Fibroblast of skin of left quadriceps (primary cell): ENCODE measurements at places on chromosomes 4 and X.

- DNase-seq: no peak
Measured at GRCh38 chrX:51665981-51666380, 16.6 kb downstream of the CENPVL2 start.

DNA sequence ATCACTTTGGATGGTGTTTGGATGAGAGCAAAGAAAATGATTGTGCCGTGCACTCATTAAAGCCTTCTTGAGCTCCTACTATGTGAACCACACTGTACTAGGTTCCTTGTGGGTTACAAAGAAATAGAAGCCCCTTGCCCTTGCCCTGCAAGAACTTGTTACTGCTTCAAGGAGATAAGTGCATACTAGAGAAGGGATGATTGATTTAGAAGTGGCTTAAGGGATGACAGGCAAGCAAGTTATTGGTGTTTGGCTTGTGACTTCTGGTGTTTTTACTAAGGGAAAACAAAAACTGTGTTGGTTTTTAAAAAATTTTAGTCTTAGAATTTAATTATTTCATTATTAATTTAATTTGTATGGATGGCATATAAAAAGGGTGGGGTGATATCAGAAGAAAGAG, 67.4 kb downstream of the IL21 start:
- DNase-seq: no peak

- DNase-seq: peak; percentile 62
Measured at GRCh38 chr4:117400039-117400835, 314.9 kb upstream of the TRAM1L1 start.

DNA sequence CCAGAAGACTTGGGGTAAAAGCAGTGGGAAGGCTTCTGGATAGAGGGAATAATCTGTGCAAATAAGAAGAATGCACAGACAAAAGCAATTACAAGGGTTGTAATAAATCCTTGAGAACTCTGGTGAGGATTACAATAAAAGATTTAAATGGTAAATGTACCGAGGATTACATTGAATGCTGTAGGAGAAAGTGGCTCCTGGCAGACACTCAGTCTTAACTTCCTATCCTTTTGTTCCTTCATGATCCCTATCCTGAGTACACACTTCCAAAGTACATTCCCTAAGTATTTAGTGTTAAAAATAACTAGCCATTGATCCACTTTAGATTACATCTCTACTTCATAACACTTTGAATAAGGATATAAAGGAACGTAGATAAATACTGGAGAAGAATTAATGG, 205.4 kb downstream of the SPATA18 start:
- no peak for DNase-seq

DNA sequence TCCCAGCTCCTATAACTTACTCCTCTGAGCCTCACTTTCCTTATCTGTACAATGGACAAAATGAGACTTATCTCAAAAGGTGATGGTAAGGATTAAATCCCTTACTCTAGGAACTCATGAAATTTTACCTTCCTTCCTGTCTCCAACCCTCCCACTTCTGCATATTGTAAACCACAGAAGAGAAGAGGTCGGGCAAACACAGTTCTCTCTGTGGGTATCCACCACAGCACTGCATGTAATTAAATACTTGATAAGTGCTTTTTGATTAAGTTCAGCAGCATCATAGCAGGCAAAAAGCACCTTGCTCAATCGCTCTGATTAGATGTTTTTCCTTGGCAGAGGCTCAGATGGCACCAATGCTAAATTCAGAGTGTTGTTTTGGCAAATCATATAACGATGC, 17.3 kb upstream of the TMEM192 start:
- DNase-seq: no peak

DNA sequence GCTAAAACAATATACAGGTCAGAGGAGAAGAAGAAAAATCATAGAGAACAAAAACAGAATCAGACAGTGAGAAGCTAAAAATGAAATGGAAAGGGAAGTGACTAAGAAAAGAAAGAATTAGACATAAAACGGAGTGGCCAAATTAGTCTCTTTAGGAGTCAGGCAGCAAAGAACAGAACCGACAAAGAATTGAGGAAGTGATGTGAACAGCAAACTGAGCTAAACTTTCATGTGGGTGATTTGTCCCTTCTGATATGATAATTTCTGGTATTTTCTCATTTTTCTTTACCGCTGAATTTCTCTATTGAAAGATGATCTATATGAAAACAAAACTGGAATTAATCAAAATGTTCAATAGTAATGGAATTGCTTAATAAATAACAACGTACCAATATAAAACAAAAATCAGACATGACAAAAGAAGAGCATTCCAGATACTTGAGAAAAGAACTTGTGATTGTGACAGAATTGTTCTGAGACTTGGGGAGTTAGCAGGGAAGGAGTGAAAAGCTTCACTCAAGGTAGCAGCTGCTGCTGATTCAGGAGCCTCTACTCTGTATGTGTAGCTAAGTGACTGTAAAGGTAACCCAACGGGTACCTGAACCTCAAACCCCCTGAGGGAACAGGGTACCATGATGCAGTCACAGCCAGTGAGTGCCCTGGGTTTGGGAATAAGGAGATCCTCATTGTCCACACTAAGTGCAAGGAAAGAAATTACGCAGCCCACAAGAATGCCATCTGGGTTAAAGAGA, 8.8 kb downstream of the TAPT1 start:
- no peak for DNase-seq

- no peak for DNase-seq
Measured at GRCh38 chrX:130778773-130779172, 124.2 kb downstream of the ENOX2 start.

- DNase-seq: no peak
Measured at GRCh38 chr4:151753056-151753455, 7.8 kb downstream of the GATB start.

DNA sequence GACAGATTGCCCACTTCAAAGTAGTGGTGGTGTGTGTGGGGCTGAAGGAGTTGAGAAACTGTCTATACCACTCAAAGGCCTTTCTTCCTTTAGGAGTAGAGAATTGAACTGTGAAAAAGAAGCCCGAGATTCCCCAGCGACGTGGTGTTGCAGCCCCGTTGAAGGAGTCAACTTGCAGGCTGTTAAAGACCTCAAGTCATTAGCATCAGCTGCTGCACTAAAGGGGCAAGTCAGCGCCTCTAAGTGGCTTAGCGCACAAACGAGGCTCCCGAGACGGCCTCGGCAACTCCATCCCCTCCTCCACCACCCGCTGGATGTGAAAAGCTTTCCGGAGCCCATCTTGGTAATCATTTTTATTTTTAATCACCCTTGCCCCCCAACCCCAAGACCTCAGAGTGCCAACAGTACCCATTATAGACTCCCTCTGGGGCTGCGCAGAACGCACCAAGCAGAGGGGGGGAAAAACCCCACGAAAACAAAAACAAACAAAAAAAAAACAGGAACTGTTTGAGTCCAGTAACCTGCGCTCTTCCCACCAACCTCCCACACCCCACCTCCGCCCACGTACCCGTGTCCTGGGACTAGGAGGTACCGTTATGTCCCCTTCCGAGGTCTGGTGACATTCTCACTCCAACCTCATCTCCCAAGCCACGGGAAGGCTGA, 913 bp upstream of the PRDM8 start:
- no peak for DNase-seq

DNA sequence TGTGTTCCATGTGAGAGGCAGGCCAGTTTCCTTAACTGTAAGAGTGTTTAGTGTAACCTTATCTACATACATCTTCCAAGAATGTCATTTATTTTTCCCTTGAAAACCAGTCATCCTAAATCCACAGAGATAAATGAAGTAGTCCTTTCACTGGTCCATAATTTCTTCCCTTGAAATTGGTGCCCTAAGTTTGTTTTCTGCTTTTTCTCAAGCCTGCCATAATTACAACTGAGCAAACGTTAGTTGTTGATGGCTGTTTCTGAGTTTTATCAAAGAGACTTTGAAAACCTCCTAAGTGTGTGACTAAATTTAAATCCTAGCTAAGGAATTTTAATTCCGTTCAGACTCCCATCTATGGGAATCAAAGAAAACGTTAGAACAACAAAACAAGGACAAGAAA, 3.6 kb upstream of the TDO2 start:
- no peak for DNase-seq

DNA sequence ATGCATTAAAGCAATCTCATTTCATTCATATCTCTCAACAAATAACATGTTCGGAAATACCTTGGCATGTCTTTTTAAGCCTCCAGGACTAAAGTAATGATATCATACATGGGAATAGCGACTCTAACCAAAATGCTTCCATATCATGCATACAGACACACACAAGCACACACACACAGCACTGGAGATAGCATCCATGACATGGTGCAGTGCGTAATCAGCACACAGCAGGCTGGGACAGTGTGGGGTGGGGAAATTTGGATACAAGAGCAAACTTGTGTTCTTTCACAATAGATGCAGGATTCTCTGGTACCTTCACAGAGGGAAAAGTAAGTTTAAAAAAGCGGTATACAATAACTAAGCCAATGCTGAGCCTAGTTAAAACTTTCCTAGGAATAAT, 132.3 kb upstream of the HPGD start:
- DNase-seq: no peak

GRCh38 chrX:30489323-30489722, 88.2 kb downstream of the TASL start:
- DNase-seq: no peak

DNA sequence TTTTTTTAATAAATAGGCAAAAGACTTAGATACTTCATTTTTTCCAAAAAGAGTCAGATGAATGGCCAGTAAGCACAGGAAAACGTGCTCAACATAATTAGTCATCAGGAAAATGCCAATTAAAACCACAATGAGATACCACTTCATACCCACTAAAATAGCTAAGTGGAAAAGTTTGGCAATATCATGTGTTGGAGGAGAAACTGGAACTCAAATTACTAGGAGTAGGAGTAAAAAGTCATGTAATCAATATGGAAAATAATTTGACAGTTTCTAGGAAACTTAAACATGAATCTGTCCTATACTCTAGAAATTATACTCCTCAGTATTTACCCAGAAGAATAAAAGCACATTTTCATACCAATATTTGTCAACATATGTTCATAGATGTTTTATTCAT, 449.8 kb downstream of the INPP4B start:
- no peak for DNase-seq

DNA sequence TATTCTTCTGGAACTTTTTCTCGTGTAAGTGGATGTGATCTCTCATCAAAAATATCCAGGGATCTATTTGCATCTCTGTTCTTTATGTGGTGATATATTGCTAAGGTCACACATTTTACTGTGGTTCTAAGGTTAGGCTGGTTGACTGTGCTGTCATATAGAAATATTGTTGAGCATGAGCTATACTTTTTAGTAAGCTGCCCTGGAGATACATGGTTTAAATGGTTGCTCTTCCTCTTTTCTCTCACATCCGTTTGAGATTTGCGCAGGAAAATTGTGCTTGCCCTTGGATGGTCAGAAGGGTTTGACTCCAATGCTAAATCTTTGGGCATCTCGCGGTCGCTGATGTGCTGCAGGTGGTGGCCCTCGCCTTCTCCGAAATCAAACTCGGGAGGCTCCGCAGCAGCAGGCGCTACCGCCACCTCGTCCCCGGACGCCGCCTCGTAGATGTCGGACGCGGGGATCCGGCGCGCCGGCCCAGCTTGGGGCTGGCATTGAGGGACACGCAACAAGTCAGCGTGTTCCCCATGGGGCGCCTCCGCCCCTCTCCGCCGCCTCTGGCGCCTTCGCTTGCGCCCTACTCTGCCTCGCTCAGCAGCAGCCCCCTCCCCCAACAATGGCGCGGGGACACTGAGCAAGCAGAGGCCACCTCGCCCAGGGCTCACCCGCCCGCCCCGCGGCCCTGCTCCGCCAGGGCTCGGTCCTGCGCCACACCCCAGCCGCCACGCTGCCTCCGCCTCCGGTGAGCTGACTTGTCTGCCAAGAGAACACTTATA, 154.5 kb downstream of the MSN start:
- DNase-seq: no peak

DNA sequence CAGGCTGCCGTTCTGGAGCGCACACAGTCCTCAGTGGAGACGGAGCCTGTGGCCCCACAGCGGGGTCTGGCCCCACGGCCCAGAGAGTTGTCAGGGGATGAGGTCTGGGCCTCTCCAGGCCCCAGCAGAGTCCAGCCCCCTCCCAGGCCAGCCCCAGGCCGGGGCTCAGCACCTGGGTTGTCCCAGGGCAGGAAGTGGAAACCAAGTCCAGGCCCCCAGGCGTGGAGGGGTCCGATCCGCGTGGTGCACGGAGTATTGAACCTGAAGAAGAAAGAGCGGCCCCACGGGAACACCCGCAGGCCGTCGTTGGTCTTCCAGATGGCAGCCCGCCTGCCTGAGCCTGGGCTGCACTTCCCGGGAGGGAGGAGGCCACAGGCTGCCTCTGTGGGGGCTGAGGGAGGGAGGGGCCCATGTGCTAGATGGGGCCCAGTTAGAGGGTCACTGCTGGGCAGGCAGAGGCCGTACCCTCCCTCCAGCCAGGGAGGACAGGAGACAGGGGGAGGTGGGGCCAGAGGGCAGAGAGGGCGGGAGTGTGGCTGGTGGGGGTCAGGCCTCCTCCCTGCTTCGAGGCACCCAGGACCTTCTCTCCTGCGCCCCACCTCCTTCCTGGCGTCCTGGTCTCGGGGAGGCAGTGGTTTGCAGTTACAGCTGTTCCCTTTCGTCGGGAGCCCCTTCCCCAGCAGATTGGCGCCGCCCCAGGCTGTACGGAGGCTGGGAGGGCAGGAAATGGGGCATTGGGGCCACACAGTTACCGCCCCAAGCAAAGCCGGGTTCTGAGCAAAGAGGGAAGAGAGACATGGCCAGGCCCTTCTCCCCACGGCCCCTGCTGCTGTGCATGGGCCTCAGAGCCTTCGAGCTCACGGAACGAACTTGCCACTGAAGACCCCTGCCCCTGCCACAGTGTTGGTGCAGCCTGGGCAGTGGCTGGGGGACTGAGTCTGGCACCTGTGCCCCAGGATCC, 8.1 kb downstream of the HGFAC start:
- no peak for DNase-seq

- DNase-seq: no peak
Measured at GRCh38 chr4:17366496-17366895, 145.4 kb downstream of the QDPR start.

GRCh38 chrX:154458954-154459778, 1.1 kb downstream of the PLXNA3 start:
- DNase-seq: no peak

- DNase-seq: no peak
Measured at GRCh38 chr4:56787380-56787779, 34.1 kb downstream of the SPINK2 start.

GRCh38 chrX:129930941-129931410, 25.0 kb downstream of the UTP14A start:
- no peak for DNase-seq

- no peak for DNase-seq
Measured at GRCh38 chrX:143455046-143455445, 62.2 kb downstream of the SPANXN3 start.

DNA sequence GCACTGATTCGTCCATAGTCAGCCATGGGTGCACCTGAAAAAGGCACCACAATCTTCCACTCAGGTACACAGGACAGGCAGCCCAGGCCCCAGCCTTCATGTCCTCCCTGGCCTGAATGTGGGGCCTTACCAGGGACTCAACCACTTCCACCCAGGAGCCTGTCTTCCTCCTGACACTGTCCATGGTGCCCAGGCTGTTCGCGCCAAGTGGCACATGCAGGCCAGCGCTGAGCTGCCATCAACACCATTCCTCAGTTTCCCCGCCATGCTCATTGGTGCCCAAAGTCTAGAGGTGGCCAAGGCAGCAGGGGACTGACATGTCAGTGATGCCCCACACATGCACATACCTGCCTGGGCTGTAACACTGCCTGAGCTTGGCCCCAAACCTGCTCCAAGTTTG, 322.2 kb upstream of the POU3F4 start:
- DNase-seq: no peak
